ENCODE measurements at places on chromosomes 7 and 10. TPM values are rescaled to one million over a fixed set of nuclear protein-coding genes. Genes with fewer than 3 reads are reported as not detected.

MRLN gene
- not detected for total RNA-seq

GRCh38 chr10:50426485-50426884 is 175.2 kb upstream of the ASAH2 start:
- DNase-seq, result no peak

DNA sequence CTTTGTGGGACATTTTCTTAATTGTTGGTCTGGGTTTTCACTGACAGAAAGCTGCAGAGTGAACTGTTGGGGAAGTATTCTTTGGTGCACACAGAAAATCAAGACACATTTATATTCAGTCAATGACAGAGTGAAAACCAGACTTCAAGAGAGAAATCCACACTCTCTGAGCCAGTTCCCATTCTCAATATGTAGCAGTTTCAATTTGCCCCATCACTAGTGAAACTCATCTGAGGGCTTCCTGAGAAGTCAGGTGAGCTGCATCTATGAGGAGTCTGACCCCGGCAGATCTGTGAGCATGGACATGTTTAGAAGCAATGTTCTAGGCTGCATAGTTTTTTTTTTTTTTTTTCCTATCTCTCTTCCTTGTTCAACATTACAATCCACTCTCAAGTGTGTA is 163.7 kb upstream of the AHR start:
- no peak for DNase-seq

GRCh38 chr7:140646931-140647647 is 6.5 kb upstream of the DENND2A start:
- DNase-seq, result no peak

GRCh38 chr10:129272866-129273650 is 194.0 kb upstream of the MGMT start:
- DNase-seq, result no peak

NRG3 gene
- 0.15 TPM for total RNA-seq

KBTBD2 gene
- total RNA-seq, result 25.5 TPM

GRCh38 chr10:98659951-98660350 is 213.2 kb upstream of the HPS1 start:
- no peak for DNase-seq

GRCh38 chr7:100626530-100627237 is 14.3 kb downstream of the MOSPD3 start:
- peak; percentile 86 for DNase-seq

- no peak for DNase-seq
These were observed 80.7 kb downstream of the FZD1 start for GRCh38 chr7:91344911-91345310.

GRCh38 chr7:82291931-82292330 is 151.6 kb downstream of the CACNA2D1 start:
- no peak for DNase-seq

- DNase-seq, result no peak
These were observed 83.7 kb downstream of the KIAA1217 start for GRCh38 chr10:24292304-24293293.

DNA sequence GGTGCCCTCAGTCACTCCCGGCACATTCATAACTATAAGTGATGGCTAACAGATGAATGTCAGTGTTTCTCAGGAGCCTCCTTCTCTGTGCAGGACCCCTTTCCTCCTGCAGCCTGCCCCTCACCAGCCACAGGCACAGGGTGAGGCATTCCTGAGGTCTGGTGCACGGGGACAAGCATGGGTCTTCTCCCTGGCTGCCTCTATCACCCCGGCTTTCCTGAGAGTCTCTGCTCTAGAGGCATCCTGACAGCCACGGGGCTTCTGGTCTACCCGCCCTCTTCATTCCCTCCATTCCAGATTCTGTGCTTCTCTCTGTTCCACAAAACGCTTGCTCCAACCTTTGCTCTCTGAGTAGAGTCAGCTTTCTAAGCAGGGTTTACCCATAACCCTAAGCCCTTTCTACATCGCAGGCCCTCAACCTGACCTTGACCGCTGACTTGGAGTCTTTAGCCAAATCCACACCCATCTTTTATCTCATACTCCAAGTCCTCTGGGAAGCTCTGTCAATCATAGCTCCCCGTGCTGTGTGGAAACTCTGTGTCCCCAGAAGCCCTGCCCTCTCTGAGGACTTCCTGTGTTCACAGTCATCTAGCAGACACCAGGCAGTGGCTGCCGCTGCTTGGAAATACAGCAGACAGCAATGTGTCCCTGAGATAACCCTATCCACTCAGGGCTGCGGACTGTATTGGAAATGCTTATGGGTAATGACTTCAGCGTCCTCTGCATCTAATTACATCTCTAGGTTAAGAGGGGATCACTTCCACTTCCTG is 159.0 kb downstream of the SFMBT2 start:
- DNase-seq, result peak; percentile 76

GRCh38 chr7:154424350-154424749 is 372.2 kb downstream of the DPP6 start:
- DNase-seq, result no peak

DNA sequence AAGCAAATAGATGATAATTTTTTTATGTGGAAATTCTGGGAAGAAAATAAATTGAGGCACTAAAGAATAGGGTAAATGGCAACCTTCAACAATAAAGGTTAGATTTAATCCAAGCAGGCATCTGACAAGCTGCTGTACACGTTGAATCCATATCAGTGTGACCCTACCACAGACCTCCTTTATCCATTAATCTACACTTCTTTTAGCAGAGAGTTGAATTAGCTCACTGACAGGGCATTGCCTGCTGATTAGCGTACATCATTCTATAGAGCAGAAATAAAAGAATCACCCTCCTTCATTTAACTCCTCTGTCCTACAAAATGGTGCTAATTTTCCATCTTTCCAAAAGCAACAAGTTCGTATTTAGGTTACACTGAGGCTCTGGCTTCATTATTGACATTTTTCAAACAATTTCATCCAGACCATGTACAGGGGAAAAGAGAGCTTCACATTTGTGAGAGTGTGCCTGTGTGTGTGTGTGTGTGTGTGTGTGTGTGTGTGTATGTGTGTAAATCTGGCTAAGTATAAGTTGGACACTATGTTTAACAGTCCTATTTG is 356.0 kb downstream of the TFEC start:
- DNase-seq, result no peak
